RPMI7951 (cell line): ENCODE measurements at places on chromosomes 4 and X. TPM values are rescaled to one million over a fixed set of nuclear protein-coding genes. Genes with fewer than 3 reads are reported as not detected.
A peak's percentile ranks its signal among the peaks of the same experiment; 100 is the strongest.

CT45A1 gene
- 0.10 TPM in 1 of 2 replicates, not detected in the other for total RNA-seq

MMGT1 gene
- total RNA-seq: 19.8 and 28.0 TPM in 2 replicates

- DNase-seq: peak; percentile 20
Observed at GRCh38 chr4:56981795-56982201, 3.1 kb downstream of the POLR2B start.

GRCh38 chr4:145103496-145103895 is 5.4 kb downstream of the ABCE1 start:
- DNase-seq: no peak

- DNase-seq: peak; percentile 49
Observed at GRCh38 chr4:89482251-89482650, 174.7 kb upstream of the GPRIN3 start.

- peak; percentile 69 for DNase-seq
Observed at GRCh38 chr4:105994061-105994460, 98.8 kb downstream of the NPNT start.

DNA sequence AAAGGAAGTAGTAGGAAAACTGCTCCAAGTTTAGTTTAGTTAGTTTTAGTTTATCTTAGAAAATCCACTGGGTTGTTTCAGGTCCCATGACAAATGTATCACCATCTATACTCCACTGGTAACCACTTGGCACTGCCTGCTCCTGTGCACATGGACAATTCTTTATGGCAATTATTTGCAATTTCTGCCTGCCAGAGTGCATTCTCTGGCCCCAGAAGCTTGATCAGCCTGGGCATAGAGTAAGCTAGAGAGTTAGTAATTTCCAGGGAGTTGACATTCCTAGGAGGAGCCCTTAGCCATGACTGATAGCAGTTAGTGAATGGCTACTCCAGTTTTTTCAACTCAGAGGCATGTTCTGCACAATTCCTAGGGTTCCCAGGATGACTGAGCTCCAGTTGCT is 203.2 kb upstream of the FGF13 start:
- no peak for DNase-seq

- no peak for DNase-seq
Observed at GRCh38 chr4:93605163-93605562, 223.4 kb upstream of the ATOH1 start.

DNA sequence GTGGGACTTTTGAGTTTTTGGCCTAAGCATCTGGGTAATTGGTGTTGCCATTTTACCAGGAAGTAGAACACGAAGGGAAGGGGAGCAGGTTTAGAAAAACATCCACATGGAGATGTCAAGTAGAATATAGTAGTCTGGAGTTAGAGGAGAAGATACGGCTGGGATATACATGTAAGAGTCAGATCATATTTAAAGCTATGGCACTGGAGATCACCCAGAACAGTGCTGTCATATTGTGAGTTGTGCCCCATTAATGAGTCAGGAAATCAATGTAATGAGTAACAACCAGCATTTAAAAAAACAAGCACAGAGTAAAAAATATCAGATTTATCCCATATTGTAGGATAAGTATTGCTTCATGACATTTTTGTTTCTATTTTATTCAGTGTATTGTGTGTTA is 4.2 kb downstream of the GSTCD start:
- DNase-seq: no peak

DNA sequence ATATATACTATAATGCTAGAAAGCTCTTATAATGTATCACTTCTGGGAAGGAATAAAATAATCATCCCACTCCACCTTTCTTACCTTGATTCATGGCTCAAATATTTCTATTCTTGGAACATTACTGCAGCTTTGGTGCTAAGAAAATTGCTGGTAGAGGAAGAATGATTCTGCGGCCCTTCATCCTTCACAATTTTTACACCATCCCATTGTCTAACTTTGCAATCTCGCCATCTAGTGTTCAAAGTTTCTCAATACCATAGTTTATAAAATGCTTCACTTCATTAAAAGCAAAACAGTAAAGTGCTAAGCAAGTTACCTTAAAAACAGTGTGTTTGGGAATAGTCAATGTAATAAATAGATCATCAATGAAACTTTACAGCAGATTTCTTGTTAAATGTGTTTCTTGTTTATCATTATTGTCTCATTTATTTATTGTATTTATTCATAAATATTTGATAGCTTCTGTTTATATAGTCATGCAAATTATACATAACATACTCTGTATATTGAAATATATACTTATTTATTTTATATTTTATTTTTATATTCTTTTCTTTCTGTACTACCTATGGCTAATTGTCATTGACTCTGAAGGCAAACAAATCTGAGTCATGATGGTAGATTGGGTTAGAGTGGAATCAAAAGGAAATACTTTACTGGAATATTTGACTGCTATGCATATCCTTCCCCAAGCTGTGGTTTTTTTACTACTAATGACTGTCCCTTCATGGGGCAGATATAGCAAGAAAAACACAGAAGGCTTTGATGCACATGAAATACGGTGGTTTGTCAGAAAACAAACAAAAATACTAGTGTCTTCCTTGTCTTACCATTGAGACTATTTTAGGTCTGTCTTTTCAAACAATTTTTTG is 390.7 kb downstream of the MAPK10 start:
- peak; percentile 75 for DNase-seq

DNA sequence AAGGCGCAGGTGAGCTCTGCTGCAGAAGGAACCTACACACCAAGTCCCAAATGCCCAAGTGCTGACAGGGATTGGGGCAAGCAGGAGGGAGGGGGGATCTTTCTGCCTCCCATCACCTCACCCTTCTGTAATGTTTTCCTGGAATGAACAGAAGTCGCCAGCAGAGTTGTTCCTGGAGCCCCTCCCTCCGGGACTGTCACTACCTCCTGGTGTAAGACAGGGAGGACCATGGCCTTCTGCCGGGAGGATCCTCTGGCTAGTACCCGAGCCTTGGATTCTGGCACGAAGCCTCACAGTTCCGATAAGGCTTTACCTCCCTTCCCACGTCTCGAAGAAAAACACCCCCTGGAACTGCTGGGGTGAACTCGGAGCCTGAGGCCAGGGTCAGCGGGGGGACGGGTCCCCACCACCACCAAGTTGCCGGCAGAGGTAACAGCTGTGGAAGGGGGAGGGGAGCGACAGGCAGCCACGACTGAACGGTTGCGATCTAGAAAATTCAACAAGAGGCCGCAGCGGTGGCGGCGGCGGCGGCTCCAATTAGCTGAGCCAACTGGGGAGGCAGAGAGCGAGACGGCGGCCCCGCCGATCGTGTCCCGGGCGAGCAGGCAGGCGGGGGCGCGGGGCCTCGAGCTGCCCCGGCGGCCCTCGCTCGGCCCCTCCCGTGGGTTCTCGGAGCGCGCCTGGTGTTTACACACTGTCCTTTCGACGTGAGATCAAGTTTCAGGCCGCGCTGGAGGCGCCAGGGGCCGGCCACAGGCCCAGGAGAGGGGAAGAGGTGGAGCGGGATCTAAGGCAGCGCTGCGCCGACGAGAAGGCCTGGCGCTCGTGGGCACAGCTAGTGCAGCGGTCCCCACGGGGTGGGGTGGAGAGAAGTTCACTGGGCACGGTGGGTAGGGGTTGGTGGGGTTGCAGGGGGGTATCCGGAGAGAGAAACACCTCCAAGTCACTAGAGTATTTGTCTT is 53.7 kb upstream of the BCOR start:
- DNase-seq: no peak

DNA sequence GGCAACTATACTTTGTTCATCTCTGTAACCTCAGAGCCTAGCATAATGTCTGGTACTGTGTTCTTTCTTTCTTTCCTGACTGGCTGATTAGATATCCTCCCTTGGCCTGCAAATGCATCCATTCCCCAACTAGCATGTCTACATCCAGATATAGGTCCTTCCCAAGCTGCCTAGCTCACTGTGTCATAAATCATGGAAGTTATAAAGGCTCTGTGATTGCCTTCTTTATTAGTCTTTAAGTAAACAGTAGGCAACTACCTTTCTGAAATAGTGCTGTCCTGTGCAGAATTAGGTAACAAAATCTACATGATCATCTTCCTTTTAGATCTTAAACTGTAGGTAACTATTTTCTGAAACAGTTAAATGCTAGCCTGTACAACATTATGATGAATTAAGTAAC is 224.5 kb downstream of the DLG3 start:
- no peak for DNase-seq
